ENCODE measurements at places on chromosomes 11 and 22.

DNA sequence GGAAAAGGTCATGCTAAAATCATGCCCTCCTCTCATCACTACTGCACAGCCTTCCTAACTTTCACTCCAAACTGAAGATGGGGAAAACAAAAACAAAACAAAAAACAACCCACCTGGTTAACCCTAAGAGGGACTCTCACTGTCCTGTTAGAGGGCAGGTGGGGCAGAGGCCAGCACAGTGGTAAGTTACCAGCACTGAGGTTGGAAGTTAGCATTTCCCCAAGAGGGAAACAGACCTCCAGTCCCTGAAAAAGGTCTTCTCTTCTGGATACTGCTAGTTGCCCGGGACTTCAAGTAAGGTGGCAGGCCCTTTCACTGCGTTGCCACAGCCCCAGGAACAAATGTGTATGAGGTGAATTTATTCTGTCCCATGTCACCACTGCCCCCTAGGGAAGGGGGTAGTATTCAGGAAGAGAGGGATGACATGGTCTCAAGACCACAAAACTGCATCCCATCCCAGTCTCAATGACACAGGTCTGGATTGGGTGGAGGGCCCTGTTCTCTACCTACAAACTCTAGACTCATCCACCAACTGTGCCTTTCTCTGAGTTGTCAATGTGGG lies 792 bp upstream of the ADAMTS8 start:
- DNase-seq: no peak

GRCh38 chr11:15189189-15189588 lies 74.5 kb downstream of the INSC start:
- DNase-seq: no peak

DNA sequence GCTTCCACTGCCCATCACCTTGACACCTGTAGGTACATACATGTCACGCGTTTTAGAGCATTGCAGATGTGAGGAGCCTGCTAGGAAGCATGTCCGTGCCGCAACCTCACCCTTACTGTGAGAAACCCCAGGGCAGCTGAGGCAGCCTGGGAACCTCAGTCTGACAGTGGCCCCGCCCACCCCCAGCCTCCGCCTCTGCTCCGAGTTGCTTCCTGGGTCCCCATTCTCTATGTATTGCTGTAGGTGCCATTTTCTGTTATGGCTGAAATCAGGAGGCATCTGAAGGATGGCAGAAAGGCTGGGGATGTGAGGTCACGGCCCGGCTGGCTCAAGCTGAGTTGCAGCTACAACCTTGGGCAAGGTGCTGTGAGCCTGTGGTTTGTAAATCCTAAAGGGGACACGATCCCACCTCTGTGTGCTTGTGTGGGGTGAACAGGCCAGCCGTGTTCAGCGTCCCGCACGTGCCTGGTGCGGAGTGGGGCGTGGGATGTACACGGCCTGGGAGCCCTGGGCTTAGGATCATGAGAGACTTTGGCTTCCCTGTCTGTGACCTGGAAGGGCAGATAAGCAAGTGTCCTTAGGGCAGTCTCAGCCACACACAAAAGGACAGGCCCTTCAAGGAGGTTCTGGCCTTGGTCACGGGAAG lies 102.7 kb downstream of the PHF21B start:
- no peak for DNase-seq

GRCh38 chr11:29224739-29225384 lies 792.0 kb downstream of the KCNA4 start:
- DNase-seq: no peak

DNA sequence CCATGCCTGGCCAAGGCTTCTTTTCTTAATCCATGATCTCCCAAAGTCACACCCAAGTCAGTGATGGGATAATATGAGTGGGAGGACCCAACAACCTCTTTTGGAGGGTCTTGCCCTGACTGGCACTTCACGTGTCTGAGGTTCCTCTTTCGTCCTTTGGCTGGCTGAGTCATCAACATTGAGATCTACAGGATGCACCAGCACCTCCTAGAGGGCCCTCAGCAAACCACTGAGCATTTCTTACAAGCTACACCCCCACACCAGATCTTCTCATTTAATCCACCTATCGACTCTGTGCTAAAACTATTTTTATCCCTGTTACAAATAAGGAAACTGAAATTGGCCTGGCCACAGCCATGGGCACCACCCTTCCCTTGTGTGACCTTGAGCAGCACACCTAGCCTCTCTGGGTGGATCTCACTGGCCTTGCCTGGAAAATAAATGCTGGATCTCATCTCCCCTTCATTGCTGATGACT lies 63.4 kb downstream of the FLI1 start:
- DNase-seq: no peak

- DNase-seq: no peak
Measured at GRCh38 chr11:35750315-35750714, 87.7 kb downstream of the TRIM44 start.

GRCh38 chr11:125335106-125335505 lies 161.0 kb downstream of the FEZ1 start:
- no peak for DNase-seq

- DNase-seq: no peak
Measured at GRCh38 chr11:106939157-106939556, 79.1 kb downstream of the GUCY1A2 start.

GRCh38 chr11:2912498-2912897 lies 16.7 kb downstream of the PHLDA2 start:
- DNase-seq: peak; percentile 95

DNA sequence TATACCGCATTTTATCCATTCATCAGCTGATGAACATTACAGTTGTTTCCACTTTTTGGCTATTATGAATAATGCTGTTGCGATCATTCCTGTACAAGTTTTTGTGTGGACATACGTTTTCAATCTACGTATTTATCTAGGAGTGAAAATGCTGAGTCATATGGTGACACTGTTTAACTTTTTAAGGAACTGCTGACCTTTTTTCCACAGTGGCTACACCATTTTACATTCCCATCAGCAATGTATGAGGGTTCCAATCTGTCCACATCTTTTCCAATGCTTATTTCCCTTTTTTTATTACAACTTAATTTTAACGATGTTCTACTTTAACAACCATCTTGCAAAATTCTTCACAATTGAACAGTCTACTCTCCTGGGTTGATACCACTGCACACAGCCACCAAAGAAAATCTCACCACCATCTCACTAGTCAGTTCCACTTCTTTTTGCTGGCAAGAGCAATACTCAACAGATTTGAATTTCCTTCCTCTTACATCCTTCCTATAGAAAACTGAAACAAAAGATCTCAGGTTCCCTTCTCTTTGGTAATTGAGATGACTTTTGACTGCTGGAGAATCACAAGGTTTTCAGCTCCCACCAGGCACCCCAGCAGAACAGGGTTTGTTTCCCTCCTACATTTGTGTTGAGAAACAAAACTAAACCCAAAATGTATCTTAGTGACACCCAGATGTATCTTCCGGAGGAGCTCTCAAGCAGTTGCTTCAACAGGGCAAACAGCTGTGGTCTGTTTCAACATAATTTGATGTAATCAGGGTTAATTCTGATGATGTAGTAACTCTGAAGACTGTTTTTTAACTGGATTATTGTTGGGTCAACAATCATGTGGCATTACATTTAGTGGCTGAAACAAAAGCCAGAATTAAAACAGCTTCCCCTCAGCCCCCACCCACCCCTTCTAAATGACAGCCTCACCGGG lies 7.0 kb upstream of the GAB2 start:
- no peak for DNase-seq

- no peak for DNase-seq
Measured at GRCh38 chr22:17772958-17773605, 1.2 kb downstream of the BID start.

GRCh38 chr11:78706551-78706950 lies 131.9 kb upstream of the NARS2 start:
- no peak for DNase-seq

DNA sequence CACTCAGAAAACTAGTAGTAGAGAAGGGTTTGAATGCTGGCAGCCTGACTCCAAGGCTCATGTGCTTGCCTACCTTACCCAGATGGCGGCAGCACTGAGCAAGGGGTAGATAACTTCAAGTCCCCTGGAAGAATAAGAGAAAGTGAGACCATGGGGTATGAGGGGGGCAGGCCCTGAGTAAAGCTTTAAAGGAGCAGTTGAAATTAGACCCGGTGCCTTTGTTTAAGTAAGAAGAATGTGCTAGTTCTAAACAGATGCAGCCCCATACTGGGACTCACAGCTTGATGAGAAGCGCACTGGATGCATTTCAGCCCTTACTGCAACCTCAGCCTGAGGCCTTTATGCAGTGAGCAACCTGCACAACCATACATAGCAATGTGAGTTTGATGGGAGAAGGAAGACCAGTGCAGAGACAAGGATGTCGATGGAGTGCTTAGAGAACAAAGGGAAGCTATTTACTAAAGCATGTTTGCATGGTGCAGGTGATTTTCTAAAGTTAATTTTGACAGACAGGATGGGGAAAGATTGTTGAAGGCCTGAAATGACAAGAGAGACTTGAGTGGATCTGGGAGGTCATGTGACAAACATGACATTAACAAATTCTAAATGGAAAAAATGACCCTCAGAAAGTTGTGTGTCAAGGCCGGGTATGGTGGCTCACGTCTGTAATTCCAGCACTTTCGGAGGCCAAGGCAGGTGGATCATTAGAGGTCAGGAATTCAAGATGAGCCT lies 27.1 kb upstream of the TMA7B start:
- DNase-seq: no peak

DNA sequence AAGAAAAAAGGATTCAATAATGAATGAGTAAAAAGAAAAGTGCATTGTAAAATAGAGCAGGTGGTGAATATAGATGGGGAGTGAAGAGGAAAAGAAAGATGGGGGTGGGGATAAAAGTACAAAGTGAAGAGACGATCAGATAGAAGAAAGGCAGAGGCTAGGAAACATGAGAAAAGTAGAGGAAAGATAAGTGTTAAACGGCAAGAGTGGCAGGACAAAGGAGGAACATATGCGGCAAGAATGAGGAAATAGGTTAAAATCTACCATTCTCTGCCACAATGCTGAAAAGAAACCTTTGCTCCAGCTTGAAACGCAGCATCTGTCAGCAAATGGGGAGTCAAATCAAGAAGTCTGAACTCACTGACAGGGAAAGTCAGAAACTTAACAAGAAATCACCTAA lies 6.8 kb downstream of the FUT4 start:
- no peak for DNase-seq

DNA sequence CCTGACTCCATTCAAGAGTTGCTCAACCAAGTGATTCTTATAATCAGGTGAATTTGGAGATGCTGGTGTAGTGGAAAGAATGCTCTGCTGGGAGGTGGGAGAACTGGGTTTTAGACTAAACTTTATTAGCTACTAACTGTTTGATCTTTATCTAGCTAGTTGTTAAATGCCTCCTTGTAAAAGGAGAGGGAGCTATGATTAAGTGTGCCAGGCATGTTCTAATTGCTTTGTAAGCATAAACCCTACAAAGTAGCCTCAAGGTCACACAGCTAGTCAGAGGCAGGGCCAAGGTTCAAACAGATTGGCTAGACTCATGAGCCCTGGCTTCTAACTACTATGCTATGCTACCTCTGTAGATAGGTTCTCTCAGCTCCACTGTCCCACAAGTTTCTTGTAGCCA lies 105.5 kb downstream of the NXPE2 start:
- DNase-seq: no peak

DNA sequence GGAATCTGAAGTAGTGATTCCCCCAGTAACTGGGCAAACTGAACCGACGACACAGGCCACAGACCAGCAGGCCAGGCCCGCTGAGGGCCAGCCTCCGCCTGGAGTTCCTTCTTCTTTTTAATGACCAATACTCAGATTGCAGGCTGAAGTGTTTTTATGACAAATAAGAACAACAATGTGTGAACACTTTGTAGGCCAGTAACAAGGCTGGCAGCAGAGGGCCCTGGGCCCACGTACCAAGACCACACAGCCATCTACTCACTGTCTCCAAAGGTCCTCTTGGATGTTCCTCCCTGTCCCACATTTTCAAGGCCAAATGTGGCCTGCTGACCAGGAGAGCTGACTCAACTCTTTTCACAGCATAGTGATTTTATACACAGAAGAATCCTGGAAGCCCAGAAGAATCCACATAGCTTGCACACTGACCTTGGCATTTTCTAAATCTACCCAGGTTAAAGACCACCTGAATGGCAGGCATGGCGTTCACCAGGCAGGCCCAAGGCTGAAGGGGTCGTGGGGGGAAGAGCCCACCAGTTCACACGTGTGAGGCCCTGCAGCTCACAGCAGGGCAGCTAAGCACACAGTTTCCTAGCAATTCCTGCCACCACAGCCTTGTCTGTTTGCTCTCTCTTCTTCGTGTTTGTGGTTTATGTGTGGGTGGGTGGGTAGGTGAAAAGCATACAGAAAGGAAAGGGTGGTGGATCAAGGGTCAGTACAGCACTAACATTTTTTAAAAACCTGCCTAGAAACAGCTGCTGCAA lies 13.3 kb downstream of the SMCO4 start:
- DNase-seq: no peak

DNA sequence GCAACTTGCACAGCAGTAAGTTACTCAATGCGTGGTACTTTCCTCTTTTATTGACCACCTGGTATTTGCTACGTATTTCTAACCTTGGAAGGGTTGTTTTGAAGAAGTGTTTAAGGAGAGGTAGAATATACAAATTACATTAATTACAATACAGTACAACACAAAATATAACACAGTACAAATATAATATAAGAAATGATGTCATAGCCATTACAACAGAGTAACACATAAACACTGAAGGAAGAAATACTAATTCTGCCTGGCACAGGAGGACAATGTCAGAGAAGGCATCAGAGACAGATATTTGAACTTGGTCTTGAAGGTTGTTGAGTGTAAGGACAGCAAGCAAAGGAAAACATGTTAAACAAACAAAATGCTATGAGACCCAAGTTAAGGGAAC lies 25.6 kb downstream of the PAK1 start:
- DNase-seq: no peak

DNA sequence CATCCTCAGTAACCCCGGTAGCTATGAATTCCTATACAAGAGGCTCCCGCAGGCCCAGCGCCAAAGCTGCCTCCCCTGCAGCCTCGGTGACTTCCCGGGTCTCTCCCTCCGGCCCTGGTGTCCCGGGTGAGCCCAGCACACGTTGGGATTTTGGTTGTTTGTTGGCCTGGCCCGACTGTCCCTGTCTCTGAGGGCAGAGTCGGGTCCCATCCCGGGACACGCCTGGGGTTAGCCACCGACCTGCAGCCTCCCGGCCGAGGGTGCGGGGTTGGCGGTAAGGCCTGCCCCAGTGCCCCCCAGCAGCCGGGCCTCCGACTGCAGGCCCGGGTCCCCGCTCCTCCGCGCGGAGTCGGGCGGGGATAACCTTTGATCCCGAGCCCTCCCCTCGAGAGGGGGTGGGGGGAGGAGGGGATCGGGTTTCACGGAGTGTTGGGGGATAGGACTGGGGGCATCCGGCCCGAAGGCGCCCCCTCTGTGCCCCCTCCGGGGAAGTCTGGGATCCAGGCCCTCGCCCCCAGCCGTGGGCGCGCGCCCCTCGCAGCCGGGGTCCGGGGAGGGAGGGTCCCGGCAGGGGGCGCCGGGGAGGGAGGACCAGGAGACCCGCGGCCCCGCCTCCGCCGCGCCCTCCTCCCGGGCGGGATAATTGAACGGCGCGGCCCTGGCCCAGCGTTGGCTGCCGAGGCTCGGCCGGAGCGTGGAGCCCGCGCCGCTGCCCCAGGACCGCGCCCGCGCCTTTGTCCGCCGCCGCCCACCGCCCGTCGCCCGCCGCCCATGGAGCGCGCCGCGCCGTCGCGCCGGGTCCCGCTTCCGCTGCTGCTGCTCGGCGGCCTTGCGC lies at the start of gene FBLN1:
Gene FBLN1, plus strand, starts transcription at position 669 of the 835 bp plus-strand sequence. Its CDS starts 103 bp downstream, at position 772.
- DNase-seq: no peak

All from prostate gland (tissue), 2 donors.